ENCODE measurements at places on chromosomes 1 and 21.

- DNase-seq: no peak
Measured at GRCh38 chr1:200644021-200644420, 23.5 kb upstream of the KIF14 start.

GRCh38 chr1:221097479-221098281 lies 218.4 kb downstream of the HLX start:
- DNase-seq: no peak

- peak; percentile 54 for DNase-seq
Measured at GRCh38 chr21:42009018-42009830, 936 bp downstream of the ZBTB21 start.

GRCh38 chr1:35574655-35575415 lies 1.7 kb downstream of the TFAP2E start:
- no peak for DNase-seq

DNA sequence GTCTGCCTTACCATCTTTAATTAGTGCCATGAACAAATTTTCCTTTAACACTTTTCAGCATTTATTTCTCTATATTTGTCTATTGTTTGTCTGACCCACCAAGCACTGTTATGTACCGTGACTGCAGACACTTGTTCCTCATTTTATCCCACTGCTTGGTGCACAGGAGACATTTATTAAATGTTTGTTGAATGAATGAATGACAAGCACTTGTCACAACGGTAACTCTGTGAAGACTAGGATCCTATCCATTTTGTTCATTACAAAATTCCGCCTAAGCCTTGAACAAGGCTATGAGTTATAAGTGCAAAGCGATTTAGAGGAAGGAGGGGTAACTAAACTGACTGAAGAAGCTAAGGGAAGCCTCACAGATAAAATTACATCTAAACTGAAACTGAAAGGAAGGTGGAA lies 379 bp upstream of the STRIP1 start:
- no peak for DNase-seq

DNA sequence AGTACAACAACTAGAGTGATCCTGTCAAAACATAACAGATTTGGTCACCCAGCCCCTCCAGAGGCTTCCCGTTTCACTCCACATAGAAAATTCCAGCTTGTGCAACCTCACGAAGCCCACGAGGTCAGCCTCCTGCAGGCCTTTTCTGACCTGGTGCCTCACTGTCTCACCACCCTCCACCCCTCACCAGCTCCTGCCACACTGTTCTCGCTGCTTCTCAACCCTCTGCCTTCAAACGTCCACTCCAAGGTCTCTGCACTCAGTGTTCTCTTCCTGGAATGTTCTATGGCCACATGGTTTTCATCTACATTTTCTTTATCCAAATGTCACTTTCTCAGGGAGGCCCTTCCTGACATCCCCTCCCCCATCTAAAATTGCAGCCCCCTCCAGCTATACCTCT lies 178.9 kb downstream of the DHRS3 start:
- DNase-seq: no peak

DNA sequence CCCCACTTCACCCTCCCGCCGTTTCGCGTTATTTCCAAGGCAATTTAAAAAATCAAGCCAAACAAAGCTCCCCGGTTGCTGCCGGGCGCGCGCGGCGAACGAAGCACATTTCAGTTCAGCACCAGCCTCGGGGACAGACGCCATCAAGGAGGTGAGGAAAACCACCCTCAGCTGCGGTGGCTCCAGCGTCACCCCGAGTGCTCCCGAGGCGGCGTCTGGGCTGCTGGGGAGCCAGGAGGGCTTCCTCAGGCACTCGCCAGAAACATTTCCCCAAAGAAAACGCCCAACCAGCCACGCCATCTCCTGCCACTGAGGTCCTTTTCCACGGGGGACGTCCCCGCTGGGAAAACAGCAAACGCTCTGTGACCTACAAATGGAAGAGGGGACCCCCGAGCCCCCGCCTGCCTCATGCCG lies 623 bp downstream of the GNG4 start:
- peak; percentile 26 for DNase-seq

GRCh38 chr1:52346653-52347052 lies 19.4 kb downstream of the CC2D1B start:
- no peak for DNase-seq

DNA sequence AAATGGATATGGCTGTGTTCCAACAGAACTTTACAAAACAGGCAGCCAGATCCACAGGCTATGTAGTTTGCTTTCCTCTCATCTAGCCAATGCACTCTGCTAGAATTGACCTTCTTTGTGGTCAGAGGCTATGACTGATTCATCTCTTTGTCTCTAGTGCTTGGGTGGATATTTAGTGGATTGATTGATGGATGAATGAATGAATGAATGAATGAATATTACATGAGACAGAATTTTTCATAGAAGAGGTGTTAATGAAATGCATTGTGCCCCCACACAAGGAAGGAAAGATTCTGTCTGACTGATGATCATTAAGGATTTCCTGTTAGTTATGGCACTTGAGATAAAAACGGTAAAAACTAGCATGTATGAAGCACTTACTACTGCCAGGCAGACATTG lies 50.5 kb upstream of the ZYG11A start:
- no peak for DNase-seq
